Stimulated activated CD8-positive, alpha-beta memory T cell treated with anti-CD3 and anti-CD28 coated beads, Interleukin-2, amount 100 ng/mL, for 1 hour (primary cell): ENCODE measurements at places on chromosomes 1 and 21.

DNA sequence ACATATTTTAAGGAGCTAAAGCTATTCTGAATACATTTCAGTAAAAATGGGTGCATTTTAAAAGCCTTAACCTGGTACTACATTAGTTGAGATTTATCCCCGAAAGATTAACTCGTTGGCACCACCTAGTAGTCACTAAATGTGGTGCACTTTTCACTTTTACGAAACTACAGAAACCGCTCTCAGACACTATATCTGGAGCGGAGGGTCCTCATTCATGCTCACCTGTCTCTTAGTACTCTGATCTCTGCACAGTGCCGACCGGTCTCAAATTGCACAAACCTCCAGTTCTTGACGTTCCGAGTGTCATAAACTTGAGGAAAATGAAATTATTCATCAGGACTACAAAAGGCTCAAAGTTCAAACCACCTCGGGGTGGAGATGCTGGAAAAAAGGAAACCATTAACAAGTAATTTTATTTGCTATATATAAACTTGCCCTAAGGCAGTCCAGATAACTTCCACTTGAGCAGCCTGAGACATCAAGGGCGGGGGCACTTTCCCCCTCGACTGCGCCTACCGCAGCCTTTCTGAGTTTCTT is 722 bp downstream of the LZIC start:
- DNase-seq: no peak

DNA sequence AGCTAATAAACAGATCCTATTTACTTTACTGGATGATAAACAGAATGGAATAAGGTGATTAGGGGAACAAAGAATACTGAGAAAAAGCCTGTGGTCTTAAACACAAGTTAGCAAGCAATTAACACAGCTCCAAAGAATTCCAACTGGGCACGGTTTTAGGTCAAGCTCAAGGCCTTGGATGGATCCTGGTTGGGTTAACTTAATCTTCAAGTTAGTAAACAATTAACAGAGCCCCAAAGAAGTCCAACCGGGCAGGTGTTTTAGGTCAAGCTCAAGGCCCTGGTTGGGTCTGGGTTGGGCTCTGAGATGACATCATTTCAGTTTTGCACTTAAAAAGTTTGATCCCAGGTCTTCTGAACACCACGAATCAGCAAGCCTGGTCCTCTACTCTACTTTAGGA is 1086.3 kb upstream of the TMPRSS15 start:
- no peak for DNase-seq

GRCh38 chr1:11693024-11693590 is 1.6 kb downstream of the DRAXIN start:
- peak; percentile 24 for DNase-seq

GRCh38 chr21:44994695-44995342 is 55.0 kb downstream of the SLX9 start:
- no peak for DNase-seq

- no peak for DNase-seq
Measured at GRCh38 chr1:166032572-166033371, 134.0 kb downstream of the FAM78B start.

GRCh38 chr1:247114351-247115140 is 10.4 kb upstream of the ZNF669 start:
- DNase-seq: no peak

- no peak for DNase-seq
Measured at GRCh38 chr1:83791821-83792437, 207.0 kb downstream of the TTLL7 start.
